ENCODE measurements at places on chromosomes 5 and 9.
A peak's percentile ranks its signal among the peaks of the same experiment; 100 is the strongest.

DNA sequence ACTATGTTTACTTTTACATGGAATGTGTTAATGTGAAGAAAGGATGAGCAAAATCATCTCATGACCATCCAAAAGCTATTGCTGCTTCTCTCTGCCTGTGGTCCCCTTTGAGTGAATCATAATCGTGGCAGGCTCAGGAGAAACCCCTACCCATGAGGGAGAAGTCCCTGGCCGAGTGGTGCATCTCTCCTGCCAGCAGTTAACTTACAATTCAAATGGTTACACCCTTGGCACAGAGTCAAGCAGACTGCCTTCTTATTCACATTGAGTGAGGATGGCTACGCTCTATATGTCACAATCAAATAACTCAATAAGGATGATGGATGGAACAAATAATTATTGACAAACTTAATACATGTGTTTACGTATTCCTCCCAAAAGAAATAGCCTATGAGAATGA is 179.1 kb downstream of the FGF1 start:
- DNase-seq, result no peak

DNA sequence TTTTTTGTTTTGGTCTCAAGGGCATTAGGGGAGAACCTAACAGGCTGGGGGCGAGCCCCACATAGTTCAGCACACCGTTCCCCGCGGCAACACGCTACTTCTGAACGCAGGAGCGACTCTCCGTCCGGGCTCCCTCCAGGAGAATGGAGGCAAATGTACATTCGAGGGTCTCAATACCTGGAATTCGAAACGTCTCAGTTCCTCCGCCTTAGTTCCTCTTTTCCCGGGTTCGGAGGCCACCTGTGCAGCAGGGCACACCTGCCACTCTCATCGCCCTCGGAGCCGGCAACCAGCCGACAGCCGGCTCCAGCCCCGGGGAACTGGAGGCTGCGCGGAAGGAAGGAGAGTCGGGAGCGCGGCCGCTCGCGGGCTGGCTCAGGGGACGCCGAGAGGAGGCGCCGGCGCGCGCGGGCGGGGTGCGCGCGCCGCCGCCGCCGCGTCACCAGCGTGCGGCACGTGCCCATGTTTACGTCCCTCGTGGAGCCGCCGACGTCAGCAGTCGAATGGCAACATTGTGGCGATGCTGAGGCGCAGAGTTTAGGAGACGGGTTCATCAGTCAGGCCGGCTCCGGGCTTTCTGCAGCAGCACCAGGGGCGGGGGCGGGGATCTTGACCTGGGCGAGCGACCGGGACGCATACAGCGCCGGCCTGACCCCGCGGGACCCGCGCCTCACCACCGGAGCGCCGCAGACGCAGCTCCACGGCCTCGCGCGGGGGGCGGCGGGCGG is at the start of gene JMY:
TSS of gene JMY (plus strand) at position 498 of the 728 bp plus-strand sequence. CDS start 520 bp downstream, outside the sequence.
- peak; percentile 85 for DNase-seq

GRCh38 chr9:128715436-128715750 is 8.5 kb downstream of the ZDHHC12 start:
- DNase-seq, result no peak

DNA sequence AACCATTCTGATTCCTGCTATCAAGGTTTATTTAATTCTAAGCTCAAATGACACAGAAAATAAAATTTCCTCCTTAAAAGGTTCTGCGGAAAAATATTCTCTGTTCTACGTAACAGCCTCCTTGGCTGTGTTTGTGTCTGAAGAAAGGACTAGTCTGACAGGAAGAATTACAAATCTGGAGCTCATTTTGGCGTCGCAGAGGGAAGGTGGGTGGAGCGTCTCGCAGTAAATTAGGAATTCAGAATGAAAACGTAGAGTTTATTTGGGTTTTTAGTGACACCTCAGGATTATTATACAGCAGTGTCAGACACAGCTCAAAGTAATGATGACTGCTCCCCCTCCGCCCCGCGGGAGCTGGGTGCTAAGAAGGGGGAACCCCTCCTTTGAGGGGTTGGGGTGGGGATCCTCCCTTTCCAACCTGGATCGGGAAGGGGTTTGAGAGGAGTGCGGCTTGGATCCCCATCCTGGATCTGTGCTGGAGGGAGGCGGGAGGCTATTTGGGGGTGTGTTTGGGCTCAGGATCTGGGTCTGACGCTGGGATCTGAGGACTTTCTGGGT is 933 bp upstream of the TGFBR1 start:
- no peak for DNase-seq

DNA sequence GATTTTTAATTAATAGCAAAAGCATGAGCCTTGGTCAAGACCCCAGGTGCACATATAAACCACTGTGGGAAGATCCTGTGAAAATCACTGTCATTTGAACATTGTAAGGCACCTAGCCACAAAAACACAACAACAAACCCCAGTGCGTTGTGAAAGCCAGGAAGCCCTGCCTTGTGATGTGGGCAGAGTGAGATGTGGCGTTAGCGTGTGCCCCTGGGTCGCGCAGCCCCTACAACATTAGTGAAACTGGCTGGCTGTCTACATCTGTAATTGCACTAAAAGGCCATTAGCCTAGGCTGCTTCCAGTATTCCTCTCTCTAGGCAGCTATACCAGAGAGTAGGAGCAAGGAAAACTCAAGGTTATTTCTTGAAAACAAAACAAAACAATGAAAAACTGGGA is 21.1 kb upstream of the PDZD2 start:
- DNase-seq, result no peak

DNA sequence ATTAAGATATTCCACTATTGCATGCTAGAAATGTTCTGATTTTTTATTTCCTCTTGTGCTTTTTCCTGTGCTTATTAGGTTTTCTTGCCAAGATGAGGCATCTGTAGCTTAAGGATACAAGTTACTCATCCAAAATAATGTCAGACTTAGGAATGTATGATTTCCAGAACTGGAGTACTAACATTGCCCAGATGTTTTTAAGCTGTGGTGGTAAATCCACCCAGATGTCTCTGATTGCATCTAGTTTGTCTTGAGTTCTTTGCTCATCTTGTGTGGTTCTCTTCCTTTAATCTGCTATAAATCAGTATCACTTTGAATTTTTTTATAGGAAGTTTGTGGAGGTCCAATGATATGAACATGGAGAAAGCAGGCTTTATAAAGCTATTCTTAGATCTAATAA is 337.5 kb upstream of the ZNF608 start:
- no peak for DNase-seq

DNA sequence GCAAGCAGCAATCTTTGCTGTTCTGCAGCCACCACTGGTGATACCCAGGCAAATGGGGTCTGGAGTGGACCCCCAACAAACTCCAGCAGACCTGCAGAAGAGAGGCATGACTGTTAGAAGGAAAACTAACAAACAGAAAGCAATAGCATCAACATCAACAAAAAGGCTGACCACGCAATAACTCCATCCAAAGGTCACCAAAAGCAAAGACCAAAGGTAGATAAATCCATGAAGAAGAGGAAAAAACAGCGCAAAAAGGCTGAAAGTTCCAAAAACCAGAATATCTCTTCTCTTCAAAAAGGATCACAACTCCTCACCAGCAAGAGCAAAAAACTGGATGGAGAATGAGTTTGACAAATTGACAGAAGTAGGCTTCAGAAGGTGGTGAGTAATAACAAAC is 23.4 kb downstream of the FRMD3 start:
- DNase-seq, result no peak

- DNase-seq, result no peak
Measured at GRCh38 chr9:134040781-134041648, 15.7 kb downstream of the BRD3OS start.

DNA sequence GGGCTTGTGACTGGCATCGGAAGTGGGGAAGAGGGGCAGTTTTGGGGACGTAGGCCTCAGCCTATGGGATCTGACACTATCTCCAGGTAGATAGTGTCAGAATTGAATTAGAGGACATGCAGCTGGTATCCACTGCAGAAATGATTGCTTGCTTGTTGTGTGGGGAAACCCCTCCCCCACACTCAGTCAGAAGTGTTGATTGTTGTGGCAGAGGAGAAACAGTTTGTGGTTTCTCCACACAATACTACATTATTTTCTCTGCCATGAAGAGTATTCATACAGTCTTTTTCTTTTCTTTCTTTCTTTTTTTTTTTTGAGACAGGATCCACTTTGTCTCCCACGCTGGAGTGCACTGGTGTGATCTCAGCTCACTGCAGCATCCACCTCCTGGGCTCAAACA is 113.9 kb downstream of the ARRDC3 start:
- DNase-seq, result no peak

DNA sequence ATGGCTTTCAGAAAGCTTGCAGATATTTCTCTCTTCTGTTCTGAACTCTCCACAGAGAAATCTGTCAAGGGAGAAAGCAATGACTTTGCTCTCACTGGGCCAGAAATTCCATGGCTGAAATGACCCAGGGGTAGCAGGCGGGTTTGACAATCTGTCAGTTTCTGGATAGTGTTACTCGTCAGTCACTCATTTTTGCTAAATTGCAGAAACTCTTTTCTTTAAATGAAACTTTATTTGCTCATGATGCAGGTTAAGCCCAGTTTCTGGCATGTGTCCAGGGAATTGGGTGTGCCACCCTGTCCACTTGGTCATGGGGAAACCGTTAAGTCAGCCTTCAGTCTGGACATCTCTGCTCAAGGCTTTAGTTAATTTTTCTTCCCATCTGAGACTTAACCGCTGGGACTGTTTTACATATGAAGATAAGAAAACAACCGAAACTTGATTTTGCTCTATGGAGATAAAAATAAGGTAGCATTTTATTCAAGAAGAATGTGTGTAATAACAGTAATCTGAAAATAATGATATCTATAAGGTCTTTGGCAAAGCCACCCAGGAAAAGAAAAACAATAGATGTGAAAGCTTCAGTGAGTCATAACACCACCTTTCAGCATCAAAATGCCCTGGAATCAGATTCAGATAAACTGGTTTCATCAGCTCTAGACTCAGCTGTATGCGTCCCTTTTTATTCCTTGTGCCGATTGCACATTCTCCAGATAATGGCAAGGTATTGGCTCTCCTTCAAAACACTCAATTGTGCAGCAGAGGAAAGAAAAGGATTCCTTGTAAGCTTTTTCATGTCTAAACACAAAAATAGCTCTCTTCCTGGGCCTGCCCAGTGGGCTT is 308.3 kb downstream of the ZSWIM6 start:
- DNase-seq, result no peak
